ENCODE measurements at places on chromosomes 2 and 18.

- no peak for DNase-seq
These were observed 40.2 kb downstream of the CCDC74A start for GRCh38 chr2:131567891-131568290.

GRCh38 chr2:3612639-3613523, 18.0 kb downstream of the COLEC11 start:
- no peak for DNase-seq

GRCh38 chr18:78526275-78526674, 453.3 kb upstream of the SALL3 start:
- no peak for DNase-seq

GRCh38 chr2:196131949-196132925, 39.1 kb downstream of the STK17B start:
- DNase-seq, result no peak

GRCh38 chr18:10088734-10089133, 174.9 kb downstream of the VAPA start:
- DNase-seq, result no peak

DNA sequence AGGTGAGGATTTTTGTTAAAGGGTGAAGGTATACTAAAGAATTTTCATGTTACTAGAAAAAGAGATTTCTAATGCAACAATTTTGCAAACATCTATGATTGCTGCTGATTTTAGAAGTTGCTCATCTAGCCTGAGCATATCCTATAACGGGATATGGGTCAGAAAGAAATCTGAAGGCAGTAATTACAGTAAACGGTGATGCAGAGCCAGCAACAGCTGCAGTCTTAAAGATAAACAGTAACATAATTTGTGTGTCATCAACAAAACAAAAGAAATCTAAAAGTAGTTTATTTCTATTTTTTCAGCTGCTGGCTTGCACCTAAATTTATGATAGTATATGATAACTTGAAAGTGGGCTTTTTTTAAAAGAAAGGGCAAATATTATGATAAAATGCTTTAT, 215.7 kb downstream of the SLC4A10 start:
- no peak for DNase-seq

DNA sequence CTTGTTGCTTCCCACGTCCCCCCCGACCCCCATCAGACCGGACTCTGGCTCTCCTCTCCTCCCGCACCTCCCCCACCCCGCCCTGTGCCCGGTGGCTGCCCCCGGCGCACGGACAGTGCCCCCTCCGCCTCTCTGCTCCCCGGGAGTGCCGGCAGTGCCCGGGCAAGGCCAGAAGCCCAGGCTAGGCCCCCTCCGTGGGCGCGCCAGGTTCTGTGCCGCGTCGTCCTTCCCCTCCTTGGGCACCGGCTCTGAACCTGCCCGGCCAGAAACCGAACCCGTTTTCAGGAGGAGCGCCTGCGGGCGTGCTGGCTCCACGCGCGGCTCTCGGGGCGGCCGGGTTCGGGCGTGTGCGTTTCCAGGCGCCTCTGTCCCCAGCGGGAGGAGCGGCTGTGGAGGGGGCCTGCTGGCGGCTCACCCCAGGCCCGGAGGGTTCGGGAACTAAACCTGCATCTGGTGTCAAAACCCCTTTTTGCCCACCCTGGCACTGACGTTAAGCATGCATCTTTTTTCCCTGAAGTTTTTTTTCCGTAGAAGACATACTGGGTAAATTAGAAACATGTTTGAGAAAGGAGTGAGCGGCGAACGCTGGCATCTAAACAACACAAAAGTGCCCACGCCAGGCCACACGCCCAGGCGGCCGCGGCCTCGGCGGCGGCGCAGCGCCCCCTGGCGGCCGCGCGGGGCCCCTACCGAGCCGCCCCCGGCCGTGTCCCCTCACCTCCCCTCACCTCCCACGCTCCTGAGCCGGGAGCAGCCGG, 123.9 kb upstream of the SLC1A4 start:
- DNase-seq, result peak; percentile 88

- DNase-seq, result no peak
These were observed 118.3 kb downstream of the CMPK2 start for GRCh38 chr2:6747433-6747832.

GRCh38 chr2:124533226-124533954, 508.3 kb downstream of the CNTNAP5 start:
- DNase-seq, result no peak

- no peak for DNase-seq
These were observed 4.8 kb upstream of the RIOK3 start for GRCh38 chr18:23448291-23448690.

GRCh38 chr2:108215794-108216211, 24.0 kb upstream of the SULT1C3 start:
- peak; percentile 61 for DNase-seq

Measured in AG20443 (cell line).